ENCODE measurements at places on chromosomes 7 and 10.

GRCh38 chr10:86389441-86390193 is 23.0 kb upstream of the GRID1 start:
- no peak for DNase-seq

- no peak for DNase-seq
These were observed 87.8 kb downstream of the GLCCI1 start for GRCh38 chr7:8056439-8056838.

DNA sequence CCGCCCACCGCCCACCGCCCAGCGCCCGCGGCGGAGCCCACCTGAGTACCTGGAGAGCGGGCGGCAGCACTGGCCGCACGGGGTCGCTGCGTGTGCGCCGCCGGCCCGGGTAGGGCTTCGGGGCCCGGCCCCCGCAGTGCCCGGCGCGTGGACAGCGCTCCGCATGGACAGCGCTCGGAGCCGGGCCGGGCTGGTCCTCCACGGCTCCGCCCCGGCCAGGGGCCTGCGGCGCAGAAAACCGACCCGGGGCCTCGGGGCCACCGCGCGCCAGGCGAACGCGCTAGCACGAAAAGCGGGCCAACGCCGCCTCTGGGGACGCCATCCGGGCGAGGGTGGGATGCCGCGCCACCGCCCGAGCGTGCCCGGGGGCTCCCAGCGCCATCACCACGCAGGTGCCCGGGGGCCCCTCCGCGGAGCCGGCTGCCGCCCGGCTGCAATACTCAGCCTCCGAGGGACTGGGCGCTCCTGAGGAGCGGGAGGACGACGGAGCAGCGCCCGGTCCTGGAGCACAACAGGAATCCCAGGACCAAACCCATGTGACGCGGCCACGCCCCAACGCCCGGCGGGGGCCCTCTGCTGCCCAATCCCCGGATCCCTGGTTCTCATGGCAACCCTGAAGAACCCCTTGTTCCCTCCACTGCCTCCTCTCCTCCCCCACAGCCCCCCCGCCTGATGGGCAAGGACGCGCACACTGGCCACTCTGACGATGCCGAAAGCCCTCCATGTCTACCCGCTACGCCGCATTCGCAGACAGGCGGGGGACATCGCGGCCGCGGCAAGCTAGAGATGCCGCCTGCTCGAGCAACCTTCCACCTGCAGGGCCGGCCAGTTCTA is at the start of gene GRB10:
Gene GRB10, minus strand, starts transcription at position 522 of the 834 bp plus-strand sequence. CDS start 50,574 bp downstream, outside the sequence.
- DNase-seq: no peak

GRCh38 chr7:36760856-36761762 is 36.8 kb upstream of the AOAH start:
- no peak for DNase-seq

- no peak for DNase-seq
These were observed 63.8 kb downstream of the SLC37A3 start for GRCh38 chr7:140334341-140335057.

DNA sequence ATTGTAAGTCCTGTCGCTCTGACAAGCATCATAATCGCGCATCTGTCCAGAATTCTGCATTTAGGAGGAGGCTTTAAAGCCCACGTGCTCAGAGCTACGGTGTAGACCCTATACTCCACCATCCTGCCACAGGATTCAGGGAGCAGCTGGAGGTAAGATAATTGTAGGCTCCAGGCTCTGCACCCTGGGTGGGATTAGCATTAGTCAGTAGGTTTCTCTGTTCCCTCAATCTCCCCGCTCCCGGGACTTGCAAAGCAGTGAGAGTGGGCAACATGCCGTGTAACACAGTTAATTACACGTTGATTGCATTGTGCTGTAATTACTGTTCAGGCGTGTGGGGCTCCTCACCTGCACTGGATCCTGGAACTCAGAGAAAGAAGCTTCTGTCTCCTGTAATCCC is 89.3 kb upstream of the CUX1 start:
- DNase-seq: no peak

DNA sequence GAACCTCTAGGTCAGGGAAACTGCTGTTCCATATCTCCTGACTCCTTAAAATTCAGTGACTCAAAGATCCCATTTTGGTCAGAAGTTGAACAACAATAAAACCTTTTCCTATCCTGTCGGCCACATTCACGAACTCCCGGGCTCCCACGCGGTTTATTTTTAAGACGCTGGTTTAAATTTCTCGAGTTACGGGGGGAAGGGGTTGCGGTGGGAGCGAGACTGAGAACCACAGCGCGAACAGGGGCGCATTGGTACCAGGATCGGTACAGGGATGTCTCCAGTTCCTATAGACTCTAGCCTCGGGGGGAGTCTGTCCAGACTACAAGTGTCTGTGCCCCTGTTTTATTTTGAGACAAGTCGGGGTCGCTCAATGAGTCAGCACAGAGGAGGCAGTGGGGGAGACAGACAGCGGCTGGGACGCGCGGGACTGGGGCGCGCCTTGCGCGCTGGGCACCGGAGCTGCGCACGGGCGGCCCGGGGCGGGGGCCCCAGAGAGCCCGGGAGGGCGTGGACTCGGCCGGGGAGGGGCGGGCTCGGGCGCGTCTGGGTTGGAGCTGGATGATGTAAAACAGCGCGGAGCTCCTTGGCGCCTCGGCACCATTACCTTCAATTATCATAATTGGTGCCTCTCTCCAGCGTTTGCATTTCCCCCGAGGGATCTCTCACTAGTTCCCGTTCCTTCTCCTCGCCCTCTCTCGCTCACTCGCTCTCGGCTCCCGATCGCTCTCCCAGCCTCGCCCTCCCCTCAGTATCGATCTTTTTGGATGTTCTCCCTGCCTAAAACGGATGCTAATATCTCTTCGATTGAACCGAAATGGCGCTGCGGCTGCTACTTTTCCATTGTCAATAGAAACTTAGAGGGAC is 8.7 kb upstream of the BAMBI start:
- DNase-seq: peak; percentile 32
